ENCODE measurements at places on chromosomes 7 and 10.

DNA sequence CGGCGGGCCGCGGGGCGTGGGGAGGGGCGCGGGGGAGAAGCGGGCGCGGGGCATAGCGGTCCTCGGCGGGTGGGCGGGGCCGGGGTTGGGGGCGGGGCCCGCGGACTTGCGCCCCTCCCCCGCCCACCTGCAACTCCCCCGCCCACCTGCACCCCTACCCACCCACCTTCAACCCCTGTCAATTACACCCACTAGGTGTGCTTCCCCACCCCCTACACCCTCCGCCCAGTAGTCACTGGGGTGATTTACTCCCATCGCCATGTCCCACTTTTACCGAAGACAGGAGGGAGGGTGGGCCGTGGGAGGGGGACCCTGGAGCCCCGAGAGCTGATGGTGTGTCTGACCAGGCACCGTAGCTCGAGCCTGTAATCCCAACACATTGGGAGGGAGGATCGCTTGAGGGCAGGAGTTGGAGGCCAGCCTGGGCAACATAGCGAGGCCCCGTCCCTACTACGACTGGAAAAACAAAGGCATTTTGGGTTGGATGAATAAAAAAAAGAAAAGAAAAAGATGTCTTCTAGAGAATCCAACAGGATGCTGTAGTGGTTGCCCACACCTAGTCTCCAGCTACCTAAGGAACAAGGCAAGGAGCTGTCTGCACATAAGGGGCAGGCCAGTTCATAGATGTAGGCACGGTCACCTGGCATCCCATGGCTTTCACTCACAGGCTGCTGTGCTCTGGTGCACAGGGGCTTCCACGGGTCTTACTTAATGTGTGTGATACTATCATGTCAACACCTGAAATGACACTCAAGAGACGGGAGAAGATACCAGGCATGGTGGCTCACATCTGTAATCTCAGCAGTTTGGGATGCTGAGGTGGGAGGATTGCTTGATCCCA, 761 bp downstream of the KCTD7 start:
- no peak for DNase-seq

DNA sequence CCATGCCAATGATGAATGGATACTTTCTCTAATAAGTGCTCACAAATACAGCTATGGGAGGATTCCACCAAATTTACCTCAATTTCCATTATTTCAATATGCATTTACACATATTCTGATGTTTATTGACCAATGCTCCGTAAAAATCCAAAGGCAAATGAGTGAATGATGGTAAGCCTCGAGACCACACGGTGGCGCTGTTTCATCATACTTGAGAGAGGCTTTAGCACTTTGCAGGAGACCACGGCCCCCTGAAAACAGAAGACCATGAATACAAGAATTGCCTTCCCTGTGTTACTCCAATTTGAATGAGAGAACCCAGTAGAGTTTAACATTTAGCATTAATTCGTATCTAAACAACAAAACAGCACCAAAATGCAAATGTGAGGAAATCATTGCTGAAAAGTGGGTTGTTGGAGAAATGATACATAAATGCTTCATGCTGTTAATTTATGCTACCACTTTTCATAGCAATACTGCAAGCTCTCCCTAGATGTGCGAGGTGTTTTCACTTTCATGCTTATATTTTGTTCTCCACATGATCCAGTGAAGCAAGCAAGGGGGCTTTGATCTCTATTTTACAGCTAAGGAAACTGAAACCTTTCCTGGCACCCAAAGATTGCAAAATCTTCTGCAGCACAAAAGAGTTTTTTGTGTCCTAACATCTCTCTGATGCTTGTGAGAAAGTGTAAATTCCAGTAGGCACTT, 35.4 kb downstream of the TRIL start:
- no peak for DNase-seq

GRCh38 chr10:11170993-11171851, 153.6 kb downstream of the CELF2 start:
- DNase-seq = no peak

GRCh38 chr10:3853016-3853415, 68.0 kb upstream of the KLF6 start:
- DNase-seq = no peak

GRCh38 chr7:8133188-8133848, 128.6 kb downstream of the ICA1 start:
- no peak for DNase-seq

- DNase-seq = no peak
Observed at GRCh38 chr7:26626687-26627086, 237.7 kb downstream of the SKAP2 start.

DNA sequence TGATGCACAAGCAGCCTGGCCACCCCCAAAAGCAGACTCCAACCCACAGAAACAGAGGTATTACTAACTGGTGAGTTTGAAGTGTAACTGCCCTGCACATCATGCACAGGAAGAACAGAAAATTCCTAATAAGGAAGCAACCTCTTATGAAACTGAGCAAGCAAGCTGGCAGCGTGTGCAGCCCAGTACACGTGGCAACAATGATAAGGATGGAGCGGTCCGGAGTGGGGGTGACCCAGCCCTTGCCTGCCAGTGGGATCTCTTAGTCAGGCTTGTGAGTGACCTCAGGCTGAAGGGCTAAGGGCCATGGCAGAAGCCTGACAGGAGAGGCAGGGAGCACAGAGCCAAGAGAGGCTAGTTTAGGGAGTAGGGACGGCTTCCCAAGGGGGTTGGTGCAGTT, 22.1 kb upstream of the AOAH start:
- DNase-seq = no peak

DNA sequence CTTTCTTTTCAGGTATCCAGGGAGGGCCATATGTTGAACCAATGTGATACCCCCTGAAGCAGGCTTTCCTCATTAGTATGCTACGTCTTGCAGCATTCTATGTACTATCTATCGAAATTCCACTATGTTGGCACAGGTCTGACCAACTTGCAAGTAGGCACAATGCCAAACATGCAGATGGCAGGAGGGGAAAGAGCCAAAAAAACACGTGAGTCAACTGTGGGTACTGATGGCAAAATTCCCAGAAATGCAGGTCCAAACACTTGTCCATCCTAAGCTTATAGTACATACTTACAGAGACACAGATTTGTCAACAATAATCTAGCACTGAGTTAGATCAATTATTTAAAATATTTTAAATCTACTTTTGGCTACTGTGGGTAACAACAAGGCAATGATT, 394.9 kb downstream of the DGKB start:
- no peak for DNase-seq

DNA sequence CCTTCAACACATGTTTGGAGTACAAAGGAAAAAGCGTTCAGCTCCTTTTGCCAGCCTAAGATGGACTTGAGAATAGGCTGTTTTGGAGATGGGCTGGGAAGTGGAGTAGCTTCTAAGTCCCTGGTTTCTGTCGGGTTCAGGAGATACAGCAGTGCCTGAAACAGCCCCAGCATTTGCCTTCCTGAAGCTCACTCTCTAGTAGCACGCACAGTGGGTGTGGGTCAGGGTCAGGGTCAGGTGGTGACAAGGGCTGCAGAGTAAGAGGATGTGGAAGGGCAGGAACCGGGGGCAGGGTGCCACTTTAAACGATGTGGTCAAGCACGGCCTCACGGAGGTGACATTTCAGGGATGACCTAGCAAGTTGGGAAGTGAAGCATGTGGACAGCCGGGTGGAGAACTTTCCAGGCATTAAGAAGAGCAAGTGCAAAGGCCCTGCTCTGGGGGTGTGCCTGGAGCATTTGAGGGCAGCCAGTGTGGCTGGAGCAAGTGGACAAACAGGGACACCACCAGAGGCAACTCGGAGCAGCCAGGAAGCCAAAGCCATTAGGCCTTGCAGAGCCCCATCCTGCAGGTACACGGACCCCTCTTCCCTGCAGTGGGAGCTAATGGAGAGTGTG, 382.2 kb upstream of the ZMIZ1 start:
- no peak for DNase-seq

- no peak for DNase-seq
Observed at GRCh38 chr7:3134745-3135144, 91.1 kb upstream of the CARD11 start.

GRCh38 chr7:92723205-92723604, 113.2 kb downstream of the CDK6 start:
- no peak for DNase-seq

DNA sequence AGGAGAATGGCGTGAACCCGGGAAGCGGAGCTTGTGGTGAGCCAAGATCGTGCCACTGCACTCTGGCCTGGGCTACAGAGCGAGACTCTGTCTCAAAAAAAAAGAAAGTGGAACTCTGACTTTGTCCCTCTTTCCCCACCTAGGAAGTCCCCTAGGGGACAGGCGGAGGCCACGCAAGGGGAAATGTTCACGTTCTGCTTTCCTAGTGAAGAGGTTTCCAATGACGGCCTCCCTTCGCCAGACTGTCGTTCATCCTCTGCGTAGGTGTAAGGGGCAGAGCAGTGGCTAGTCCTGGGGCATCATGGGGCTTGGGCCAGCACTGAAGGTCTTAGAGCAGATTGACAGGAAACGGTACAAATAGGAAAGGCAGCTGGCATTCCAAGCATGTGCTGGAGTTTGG, 30.6 kb downstream of the SUFU start:
- no peak for DNase-seq

- DNase-seq = no peak
Observed at GRCh38 chr7:1019255-1019785, 25.0 kb upstream of the GPR146 start.

DNA sequence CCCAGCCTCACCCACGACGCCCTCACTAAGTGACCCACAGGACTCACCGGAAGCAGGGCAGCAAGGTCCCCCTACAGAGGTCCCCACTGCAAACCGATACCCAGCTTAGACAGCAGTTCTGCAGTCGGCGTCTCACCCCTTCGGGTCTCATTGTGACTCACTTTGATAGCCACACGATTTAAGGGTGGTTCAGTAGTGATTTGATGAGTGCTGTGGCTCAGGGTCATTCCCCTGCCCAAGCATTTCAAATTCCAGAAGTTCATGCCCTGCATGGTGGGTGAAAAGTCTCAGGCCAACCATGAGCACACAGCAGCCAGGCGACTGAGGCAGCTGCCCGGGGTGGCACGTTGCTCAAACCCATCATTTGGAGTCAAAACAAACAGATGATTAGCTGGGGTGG, 93.2 kb downstream of the EGFR start:
- DNase-seq = no peak

DNA sequence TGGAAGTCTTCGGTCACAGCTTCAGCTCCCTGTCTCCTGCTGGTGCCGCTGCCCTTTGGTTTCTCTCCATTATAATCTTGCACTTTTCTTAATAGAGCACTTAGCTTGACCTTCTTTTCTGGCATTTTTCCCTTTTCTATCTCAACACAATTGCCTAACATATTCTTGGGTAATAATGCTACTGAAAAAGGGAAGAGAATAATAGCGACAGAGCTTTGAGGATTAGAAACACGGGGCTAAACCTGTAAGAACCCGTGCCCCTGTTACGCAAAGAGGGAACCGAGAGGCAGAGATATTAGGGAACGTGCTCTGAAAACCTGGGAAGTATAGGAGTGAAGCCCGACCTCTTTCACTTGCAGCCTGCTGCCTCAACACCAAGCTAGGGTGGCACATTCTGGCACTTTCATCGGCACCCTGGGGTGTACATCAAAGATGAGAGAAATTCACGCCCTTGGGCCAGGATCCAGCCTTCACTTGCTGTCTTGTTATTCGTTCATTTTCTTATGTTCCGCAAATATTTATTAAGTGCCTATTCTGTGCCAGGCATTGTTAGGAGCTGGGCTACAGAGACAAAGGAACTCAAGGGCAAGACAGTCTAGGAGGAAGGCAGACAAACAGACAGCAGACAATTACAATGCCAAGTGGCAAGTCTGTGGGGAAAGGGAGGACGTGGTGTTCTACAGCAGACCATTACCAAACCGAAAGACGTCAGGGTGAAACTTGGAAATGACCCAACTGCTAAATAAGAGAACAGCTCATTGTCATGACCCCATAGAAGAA, 33.0 kb upstream of the GALNTL5 start:
- DNase-seq = no peak

DNA sequence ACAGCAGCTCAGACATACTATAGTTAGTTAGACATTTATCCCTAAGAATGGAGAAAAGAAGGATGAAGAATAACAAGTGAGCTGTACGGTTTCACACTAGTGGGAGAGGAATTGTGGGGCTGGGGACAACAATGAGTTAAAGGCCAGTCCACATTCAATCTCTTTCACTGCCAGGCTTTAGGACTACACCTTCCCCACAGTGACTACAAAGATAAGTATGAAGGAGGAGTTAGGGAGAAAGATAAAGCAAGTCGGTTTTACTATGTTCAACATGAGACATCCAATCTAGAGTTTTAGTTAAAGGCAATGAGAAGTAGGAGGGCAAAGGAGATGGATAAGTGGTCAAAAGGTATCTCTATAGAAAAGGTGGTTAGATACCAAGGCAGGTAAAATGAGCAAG, 16.3 kb downstream of the ARHGAP12 start:
- DNase-seq = no peak

DNA sequence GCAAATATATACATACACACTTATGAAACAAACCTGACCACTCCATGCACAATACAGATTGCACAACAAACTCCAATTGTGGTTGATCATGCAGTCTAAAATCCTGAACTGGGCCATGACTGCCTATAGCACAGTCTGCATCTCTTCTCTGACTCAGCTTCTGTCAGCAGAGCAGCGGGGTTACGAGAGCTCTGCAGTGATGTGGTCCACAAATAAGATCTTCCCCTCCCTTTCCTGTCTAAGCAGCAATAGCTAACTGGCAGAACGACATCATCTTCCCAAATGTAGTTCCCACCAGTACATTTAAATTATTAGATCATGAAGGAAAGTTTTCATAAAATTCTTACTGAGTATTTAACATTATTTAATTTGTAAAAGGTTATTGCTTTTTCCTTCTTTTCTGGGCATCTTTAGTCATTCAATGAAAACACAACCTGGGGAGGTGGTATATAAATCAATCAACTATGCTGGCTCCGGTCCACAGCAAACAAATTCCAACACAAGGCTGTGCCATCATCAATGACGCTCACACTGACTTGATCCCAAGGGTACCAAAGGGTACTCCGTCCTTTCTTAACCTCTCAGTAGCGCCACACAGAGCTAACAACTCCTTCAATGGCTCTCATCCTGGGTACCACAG, 17.1 kb downstream of the ARHGAP21 start:
- DNase-seq = no peak

DNA sequence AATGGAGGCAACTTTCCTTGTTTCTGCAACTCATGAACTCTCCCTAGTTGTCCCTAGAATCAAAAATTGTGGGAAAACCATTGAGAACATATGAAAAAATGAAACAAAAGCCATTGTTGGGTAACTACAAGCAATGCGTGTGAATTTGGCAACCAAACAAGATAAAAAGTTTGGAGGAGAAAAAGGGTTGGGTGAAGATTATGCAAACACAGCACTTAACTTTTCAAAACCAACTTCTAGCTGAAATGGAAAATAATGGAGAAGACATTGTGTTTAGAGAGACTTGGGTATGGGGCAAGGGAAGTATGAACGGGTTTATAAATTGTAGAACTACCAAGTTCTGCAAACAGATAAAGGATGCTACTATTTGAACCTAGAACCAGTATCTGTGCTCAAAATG, 89.0 kb upstream of the SVIL start:
- DNase-seq = no peak
